ENCODE measurements at places on chromosomes 16 and 17. TPM values are rescaled to one million over a fixed set of nuclear protein-coding genes. Genes with fewer than 3 reads are reported as not detected.

STAT5A gene
- 141 TPM for total RNA-seq

SLC4A1 gene
- not detected for total RNA-seq

ARL17B gene
- total RNA-seq: 42.4 TPM

WNT3 gene
- total RNA-seq: not detected

OR1A1 gene
- 0.09 TPM for total RNA-seq

KRT33B gene
- total RNA-seq: not detected

TPSG1 gene
- not detected for total RNA-seq

FOXJ1 gene
- 1.5 TPM for total RNA-seq

PDILT gene
- total RNA-seq: not detected

CD300H gene
- not detected for total RNA-seq

PRAC2 gene
- total RNA-seq: not detected

ANKRD13B gene
- 3.5 TPM for total RNA-seq

MYO1D gene
- total RNA-seq: 10.1 TPM

WSCD1 gene
- 0.09 TPM for total RNA-seq

CTRB1 gene
- not detected for total RNA-seq

ZNF469 gene
- 0.63 TPM for total RNA-seq

Data from T-cell (primary cell).